ENCODE measurements at places on chromosomes 13 and 19. TPM values are rescaled to one million over a fixed set of nuclear protein-coding genes. Genes with fewer than 3 reads are reported as not detected.

DNA sequence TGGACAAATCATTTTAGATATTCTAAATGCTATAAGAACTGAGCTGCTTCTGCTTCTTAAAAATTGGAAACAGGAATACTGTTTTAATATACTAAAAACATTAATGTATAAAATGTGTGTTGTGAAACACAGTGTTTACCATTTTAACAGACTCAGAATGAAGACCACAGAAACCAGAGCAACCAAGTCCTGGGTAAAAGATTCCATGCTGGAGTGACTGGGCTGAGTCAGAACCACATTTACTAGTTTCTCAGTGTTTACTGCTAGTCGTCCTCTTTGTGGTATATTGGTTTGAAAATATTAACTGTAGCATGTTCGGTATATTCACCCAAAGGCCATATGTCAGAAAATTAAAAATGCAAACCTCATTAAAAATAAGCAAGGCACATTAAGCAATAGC lies 31.9 kb downstream of the ANKRD10 start:
- H3K27ac ChIP-seq = no peak overlapping the region
- peaks cover 3% of the 10 kb centered on the region for H3K36me3 ChIP-seq
- no peak overlapping the region for H3K4me3 ChIP-seq

DNA sequence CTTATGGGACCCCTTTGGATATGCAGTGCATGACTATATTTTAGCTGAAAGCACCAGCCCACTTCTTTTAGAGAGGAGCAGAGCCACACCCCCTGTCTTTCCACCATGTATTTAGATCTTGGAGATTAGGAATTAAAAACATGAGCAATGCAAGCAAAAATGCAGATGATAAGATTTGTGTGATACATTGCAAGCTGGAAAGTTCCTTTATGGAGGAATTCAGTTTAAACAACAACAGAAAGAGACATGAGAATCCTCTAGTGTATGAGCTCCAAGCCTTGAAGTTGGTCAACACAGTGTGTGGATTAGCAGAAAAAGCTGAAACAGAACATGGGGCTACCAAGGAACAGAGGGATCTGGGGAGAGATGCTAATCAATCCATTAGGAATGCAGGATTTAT lies 529.8 kb upstream of the NBEA start:
- no peaks in the 10 kb centered on the region for H3K27me3 ChIP-seq
- no peaks in the 10 kb centered on the region for H3K36me3 ChIP-seq
- H3K4me1 ChIP-seq = no peaks in the 10 kb centered on the region

GRCh38 chr13:84191139-84191538 lies 308.9 kb upstream of the SLITRK1 start:
- no peaks in the 10 kb centered on the region for H3K27me3 ChIP-seq
- no peak for DNase-seq
- no peaks in the 10 kb centered on the region for H3K4me1 ChIP-seq
- no peak overlapping the region for H3K27ac ChIP-seq
- no peak overlapping the region for H3K4me3 ChIP-seq

- no peaks in the 10 kb centered on the region for H3K36me3 ChIP-seq
- no peaks in the 10 kb centered on the region for H3K4me1 ChIP-seq
Observed at GRCh38 chr19:3409346-3410064, 43.1 kb downstream of the NFIC start.

GRCh38 chr13:85509512-85509911 lies 289.7 kb downstream of the SLITRK6 start:
- DNase-seq = no peak
- no peak overlapping the region for H3K4me3 ChIP-seq
- H3K36me3 ChIP-seq = no peaks in the 10 kb centered on the region
- no peak overlapping the region for H3K27ac ChIP-seq
- H3K4me1 ChIP-seq = no peaks in the 10 kb centered on the region

GRCh38 chr19:1475751-1476437 lies 3.1 kb downstream of the C19orf25 start:
- no peak overlapping the region for H3K27ac ChIP-seq
- DNase-seq = no peak
- no peak overlapping the region for H3K4me3 ChIP-seq
- H3K36me3 ChIP-seq = peaks cover 12% of the 10 kb centered on the region
- peaks cover 7% of the 10 kb centered on the region for H3K4me1 ChIP-seq

- no peak overlapping the region for H3K27ac ChIP-seq
- H3K4me1 ChIP-seq = no peaks in the 10 kb centered on the region
- H3K36me3 ChIP-seq = no peaks in the 10 kb centered on the region
- no peaks in the 10 kb centered on the region for H3K27me3 ChIP-seq
- H3K4me3 ChIP-seq = no peak overlapping the region
Observed at GRCh38 chr13:34594507-34594906, 347.6 kb upstream of the NBEA start.

DNA sequence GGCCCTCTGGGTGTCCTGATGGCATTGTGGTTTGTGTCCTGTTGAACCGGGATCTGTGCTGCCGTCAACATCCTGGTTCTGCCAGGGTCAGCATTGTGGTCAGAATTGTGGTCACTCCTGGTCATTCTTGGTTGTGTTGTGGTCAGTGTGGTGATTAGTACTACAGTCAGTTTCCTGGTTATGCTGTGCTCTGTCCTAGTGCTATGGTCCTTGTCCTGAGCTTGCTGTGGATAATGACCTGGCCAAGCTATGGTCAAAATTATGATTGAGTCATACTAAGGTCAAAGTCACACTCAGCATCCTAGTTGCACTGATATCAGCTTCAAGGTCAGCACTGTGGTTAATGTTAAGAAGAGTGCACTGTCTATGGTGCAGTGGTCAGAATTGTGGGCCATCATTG lies 4.5 kb upstream of the OLFM2 start:
- H3K36me3 ChIP-seq = peaks cover 3% of the 10 kb centered on the region
- H3K4me1 ChIP-seq = peaks cover 3% of the 10 kb centered on the region
- H3K27me3 ChIP-seq = peaks cover 20% of the 10 kb centered on the region
- no peak for DNase-seq

- H3K36me3 ChIP-seq = peaks cover 30% of the 10 kb centered on the region
- no peaks in the 10 kb centered on the region for H3K27me3 ChIP-seq
- peak overlapping the region; percentile 79 for H3K27ac ChIP-seq
- no peak for DNase-seq
- peak overlapping the region; percentile 57 for H3K4me3 ChIP-seq
- peaks cover 58% of the 10 kb centered on the region for H3K4me1 ChIP-seq
Observed at GRCh38 chr19:19445911-19446361, 40.5 kb downstream of the GATAD2A start.

- H3K4me3 ChIP-seq = no peak overlapping the region
- H3K36me3 ChIP-seq = no peaks in the 10 kb centered on the region
- no peaks in the 10 kb centered on the region for H3K4me1 ChIP-seq
- no peak for DNase-seq
Observed at GRCh38 chr19:42017040-42017439, 23.0 kb upstream of the ATP1A3 start.

DNA sequence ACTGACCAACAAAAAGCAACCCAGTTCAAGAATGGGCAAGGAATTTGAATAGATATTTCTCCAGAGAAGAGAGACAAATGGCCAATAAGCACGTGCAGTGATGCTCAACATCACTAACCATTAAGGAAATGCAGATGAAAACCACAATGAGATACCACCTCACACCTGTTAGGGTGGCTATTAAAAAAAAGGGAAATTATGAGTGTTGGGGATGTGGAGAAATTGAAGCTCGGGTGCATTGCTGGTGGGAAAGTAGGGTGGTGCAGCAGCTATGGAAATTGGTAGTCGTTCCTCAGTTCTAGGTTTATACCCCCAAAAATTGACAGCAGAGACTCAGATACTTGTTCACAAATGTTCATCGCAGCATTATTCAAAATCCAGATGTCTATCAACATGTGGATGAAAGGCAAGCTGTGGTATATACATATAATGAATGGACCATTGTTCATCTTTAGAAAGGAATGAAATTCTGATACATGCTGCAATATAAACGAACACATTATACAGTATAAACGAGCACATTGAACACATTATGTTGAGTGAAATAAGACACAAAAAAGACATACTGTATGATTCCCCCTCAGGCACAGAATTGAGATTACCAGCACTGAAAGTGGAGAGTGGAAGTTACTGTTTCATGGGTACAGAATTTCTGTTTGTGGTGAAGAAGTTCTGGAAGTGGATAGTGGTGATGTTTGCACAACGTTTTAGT lies 927 bp downstream of the CHAMP1 start:
- peak overlapping the region; percentile 54 for H3K27ac ChIP-seq
- no peak for DNase-seq
- H3K36me3 ChIP-seq = peaks cover 36% of the 10 kb centered on the region
- peaks cover 47% of the 10 kb centered on the region for H3K4me1 ChIP-seq

DNA sequence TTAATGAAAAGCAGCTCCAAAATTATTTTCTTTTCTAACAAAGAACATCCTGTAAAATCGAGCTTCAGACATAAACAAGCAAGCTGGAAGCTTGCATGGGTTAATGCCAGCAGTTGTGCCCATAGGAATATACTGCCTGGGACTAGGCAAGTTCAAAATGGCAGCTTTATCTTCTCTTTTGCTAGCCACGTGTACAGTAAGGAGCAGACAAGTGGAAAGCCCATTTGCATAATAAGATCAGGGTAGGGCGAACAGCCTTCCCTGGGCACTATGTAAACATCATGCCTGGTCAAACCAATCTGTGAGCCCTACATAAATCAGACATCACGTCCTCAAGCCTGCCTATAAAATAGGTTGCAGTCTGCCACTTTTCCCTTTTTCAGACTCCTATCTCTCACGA lies 489.7 kb downstream of the RFC3 start:
- no peak overlapping the region for H3K4me3 ChIP-seq
- no peak overlapping the region for H3K27ac ChIP-seq
- H3K4me1 ChIP-seq = no peaks in the 10 kb centered on the region
- H3K27me3 ChIP-seq = no peaks in the 10 kb centered on the region

DNA sequence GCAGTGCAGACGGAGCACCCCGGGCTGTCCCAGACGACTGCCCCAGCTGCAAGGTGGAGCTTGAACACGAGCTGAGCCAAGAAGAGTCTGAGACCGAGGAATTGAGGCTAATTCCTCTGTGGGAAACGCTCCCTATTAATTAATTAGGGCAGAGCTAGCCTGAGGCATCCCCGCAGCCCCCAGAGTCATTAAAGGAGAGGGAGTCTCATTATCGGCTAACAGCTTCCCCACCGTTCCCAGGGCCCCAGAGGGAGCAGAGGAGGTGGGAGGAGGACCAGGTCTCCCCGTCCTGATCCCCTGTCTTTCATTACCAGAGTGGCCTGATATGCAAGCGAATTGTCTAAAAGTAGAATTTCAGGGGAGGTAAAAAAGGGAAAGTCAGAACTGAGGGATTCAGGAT lies 13.1 kb upstream of the SLC1A6 start:
- H3K4me3 ChIP-seq = no peak overlapping the region
- H3K36me3 ChIP-seq = no peaks in the 10 kb centered on the region
- no peaks in the 10 kb centered on the region for H3K4me1 ChIP-seq
- no peak for DNase-seq
- H3K27ac ChIP-seq = no peak overlapping the region

DNA sequence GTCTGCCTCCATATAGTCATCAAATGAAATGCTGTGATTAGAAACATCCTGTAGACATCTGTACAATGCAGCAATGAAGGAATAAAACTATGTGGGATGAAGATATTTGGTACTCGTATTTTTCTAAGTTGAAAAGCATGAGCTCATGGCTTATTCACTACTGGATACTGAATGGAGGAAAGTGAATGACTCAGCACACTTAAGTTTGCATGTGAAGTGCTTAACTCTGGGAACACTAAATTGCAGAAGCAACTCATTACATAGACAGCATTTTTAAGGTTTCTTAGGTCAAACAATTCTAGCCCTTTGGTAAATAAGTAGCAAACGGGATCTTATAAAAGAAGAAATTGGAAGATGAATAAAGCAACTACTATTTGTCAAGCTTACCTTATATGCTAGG lies 429.0 kb upstream of the MIR17HG start:
- H3K4me1 ChIP-seq = no peaks in the 10 kb centered on the region
- H3K4me3 ChIP-seq = no peak overlapping the region
- no peak for DNase-seq

GRCh38 chr19:37928527-37929286 lies 21.7 kb downstream of the SIPA1L3 start:
- H3K4me1 ChIP-seq = no peaks in the 10 kb centered on the region
- H3K4me3 ChIP-seq = no peak overlapping the region
- DNase-seq = no peak
- no peaks in the 10 kb centered on the region for H3K36me3 ChIP-seq

- H3K36me3 ChIP-seq = no peaks in the 10 kb centered on the region
- H3K4me3 ChIP-seq = no peak overlapping the region
- H3K27me3 ChIP-seq = no peaks in the 10 kb centered on the region
Observed at GRCh38 chr19:15284896-15285295, 47.4 kb downstream of the BRD4 start.

- H3K36me3 ChIP-seq = peaks cover 10% of the 10 kb centered on the region
- DNase-seq = no peak
- H3K4me1 ChIP-seq = no peaks in the 10 kb centered on the region
- H3K27ac ChIP-seq = no peak within 1 kb of the TSS
- no peak within 1 kb of the TSS for H3K4me3 ChIP-seq
Observed at GRCh38 chr19:58033741-58034476, at the start of gene ZSCAN1. ZSCAN1 (plus strand) TSS chr19:58034025; CDS start chr19:58037837, 3,812 bp downstream.

DNA sequence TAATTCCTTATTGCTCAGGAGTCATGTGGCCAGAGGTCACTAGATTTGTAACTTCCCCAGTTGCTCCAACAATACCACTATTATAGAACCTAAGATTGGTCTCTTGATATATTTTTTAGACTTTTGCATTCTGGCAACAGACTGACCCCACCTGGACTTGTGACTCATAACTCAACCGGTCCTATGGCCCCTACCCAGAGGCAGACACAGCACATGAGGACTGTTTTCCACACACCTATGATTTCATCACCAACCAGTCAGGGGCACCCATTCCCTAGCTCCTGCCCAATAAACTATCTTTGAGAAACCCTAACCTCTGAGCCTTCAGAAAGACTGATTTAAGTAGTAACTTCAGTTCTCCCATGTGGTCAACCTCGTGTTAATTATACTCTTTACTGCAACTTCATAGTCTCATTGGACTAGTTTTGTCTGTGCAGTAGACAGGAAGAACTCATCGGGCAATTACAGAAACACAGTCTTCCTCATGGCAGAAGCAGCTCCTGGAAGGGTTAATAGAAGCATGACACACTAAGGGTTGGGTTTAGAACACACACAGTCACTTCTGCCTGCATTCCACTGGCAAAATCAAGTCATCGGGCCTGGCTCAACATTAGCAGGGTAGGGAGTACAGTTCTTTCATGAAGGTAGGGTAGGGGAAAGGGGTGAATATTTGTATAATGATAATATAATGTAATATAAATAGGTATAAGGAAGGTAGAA lies 251.8 kb downstream of the UQCRFS1 start:
- no peaks in the 10 kb centered on the region for H3K36me3 ChIP-seq

- H3K36me3 ChIP-seq = no peaks in the 10 kb centered on the region
- no peak overlapping the region for H3K4me3 ChIP-seq
- no peak for DNase-seq
- no peak overlapping the region for H3K27ac ChIP-seq
- H3K4me1 ChIP-seq = no peaks in the 10 kb centered on the region
- H3K27me3 ChIP-seq = peaks cover 14% of the 10 kb centered on the region
Observed at GRCh38 chr13:39637890-39638289, 17.6 kb upstream of the COG6 start.

ATP8B3 gene
- 11.3 TPM for total RNA-seq

PRX gene
- total RNA-seq = 0.87 TPM

LRRC25 gene
- not detected for total RNA-seq

PRSS57 gene
- not detected for total RNA-seq

SHISA7 gene
- not detected for total RNA-seq

SLC25A23 gene
- total RNA-seq = 20.1 TPM

CFAP97D2 gene
- total RNA-seq = not detected

ZNF791 gene
- 22.5 TPM for total RNA-seq

SOHLH2 gene
- not detected for total RNA-seq

RYR1 gene
- total RNA-seq = 8.7 TPM

TTYH1 gene
- total RNA-seq = not detected

KLK15 gene
- total RNA-seq = not detected
